ENCODE measurements at places on chromosomes 6 and 20. TPM values are rescaled to one million over a fixed set of nuclear protein-coding genes. Genes with fewer than 3 reads are reported as not detected.
A peak's percentile ranks its signal among the peaks of the same experiment; 100 is the strongest.

GRCh38 chr6:1372690-1373089, 16.7 kb upstream of the FOXF2 start:
- no peak for DNase-seq

DNA sequence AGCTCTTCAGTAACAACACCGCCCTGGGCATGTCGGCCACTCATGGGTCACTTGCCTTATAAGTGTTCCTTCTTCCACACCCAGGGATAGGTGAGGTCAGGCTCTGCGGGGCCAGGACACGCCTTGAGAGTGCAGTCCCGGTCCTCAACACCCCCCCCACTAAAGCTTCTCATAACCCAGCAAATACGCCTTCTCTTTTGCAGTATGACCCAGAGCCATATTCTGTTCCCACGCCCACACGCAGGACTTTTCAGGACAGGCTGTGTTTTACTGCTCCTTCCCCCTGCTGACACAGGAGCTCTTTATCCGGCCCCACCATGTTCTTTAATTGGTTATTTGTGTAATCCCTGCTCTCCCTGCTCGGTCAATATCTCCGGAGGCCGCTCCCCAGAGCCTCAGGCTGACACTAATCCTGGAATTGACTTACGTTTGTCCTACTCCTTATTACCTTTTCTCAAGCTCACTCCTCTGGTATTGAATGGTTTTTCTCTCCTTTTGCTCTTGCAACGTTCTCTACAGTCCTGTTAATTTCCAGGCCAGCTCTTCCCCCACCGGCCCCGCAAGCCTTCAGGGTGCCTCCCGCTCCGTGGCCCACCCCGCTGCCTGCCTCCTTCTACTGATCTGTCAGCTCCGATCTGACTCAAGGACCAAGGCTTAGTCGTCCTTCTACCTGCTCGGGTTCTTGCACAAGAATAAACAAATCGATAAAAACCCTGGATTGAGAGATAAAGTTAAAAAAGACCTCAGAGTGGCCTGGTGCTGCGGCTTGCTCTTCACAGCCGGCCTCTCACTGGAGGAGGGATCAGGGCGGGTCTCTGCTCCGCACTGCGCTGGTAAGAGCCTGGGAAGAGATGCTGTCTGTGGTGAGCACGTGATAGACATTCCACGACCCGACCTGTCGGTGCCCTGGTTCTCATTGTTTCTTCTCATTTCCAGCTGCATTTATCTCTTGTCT, 357.5 kb downstream of the ZFAND3 start:
- no peak for DNase-seq

GRCh38 chr6:44428682-44429081, 41.2 kb downstream of the CDC5L start:
- DNase-seq: no peak

DNA sequence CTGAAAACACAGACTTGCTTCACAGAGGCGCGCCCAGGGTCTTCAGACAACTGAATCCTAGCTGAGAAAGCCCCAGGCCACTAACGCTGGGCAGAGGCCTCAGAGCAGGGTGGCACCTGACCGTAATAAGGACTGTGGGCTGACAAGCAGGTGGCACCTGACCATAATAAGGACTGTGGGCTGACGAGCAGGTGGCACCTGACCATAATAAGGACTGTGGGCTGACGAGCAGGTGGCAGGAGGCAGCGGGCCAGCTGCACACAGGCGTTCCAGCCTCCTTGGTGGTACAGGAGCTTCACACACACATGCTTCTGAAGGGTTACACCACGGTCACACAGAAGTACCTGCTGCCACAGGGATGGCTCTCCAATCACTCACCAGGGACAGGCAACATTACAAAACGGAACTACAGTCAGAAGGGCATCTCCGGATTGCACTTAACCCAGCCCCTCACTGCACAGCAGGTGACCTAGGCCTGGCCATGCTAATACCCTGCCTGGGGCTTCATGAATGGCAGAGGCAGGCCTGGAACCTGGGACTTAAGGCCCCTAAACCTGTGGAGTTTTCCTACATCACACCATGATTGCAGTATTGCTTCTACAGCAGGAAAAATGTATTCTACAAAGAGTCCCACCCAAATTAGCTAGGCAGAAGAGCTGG, 50.8 kb downstream of the PSMG4 start:
- DNase-seq: peak; percentile 44

Gene MTCH1
- total RNA-seq: 157 TPM

DNA sequence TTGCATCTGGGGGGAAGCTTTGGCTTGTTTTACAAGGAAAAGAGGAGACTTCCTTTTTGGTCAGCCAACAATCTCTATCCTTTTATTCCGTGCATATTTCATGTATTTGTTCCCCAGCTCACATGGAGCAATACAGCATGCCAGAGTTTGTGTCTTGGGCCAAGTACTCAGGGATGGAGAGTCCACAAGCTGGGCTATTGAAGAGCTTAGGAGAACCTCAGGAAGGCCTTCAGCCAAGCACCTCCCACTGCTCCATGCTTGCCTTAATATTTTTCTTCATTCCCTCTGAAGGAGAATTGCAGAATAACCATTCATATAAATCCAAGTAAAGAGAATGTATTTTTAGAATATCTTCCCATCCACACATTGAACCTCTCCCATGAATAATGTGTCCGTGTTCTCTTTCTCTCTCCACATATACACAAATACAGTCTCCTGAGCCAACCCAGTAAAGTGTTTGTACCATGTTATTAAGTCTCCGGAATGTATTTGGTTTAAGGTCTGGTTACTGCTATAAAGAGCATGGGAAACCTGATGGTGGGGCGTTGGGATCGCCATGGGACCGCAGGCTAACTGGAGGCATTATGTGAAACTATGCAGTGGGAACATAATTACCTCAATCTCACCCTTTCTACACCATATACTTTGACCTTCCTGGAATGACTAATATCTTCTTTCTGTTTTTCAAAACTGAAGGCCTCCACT, 3.0 kb downstream of the LAMA4 start:
- peak; percentile 85 for DNase-seq

- no peak for DNase-seq
Observed at GRCh38 chr6:155349129-155349528, 34.8 kb upstream of the TFB1M start.

DNA sequence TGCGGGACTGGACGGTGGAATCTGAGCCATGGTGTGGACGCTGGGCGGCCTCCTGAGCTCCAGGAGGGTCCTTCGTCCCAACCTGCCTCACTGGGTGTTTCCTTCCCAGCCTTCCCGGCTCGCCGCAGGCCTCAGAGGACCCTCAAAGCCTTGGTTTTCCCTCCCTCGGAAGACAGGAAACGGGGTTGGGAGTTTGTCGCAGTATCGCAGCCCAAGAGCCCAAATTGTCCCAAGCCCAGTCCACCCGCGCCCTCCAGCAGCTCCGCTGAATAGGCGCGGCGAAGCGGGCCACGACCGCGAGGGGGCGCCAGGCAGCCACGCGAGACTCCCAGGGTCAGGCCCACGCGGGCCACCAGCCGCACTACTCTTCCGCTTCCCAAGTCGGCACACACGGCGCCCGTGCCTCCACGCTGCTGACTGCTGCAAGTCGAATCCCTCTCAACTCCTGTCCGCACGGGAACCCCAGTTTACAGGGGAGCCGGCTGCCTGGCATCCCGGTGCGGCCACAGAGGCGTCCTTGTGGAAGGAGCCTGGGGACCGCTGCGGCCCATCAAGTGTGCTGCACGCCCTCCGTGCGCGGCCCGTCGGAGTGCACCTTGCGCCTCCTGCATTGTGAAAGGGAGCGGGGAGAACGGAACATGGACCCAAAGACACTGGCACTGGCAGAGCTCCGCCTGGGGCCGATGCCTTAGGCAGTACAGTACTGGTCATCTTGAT, 40.4 kb upstream of the HMGA1 start:
- DNase-seq: peak; percentile 83

Gene UNC93A
- 0.10 TPM for total RNA-seq

DNA sequence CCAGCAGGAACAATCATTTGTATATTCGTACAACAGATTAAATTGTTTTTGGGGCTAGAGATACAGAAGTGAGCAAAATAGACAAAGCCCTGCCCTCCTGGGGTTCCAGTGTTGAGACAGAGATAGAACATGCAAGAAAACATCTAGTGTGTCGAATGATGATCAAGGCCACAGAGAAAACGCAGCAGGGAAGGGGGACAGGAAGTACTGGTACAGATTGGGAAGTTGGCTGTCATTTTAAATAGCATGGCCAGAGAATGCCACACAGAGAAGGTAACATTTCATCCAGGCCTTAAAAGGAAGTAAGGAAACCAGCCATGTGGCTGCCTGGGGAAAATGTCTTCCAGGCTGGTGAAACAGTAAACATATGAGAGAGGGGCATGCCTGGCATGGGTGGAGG, 202.6 kb upstream of the MYLIP start:
- no peak for DNase-seq

Gene WFDC11
- total RNA-seq: not detected

DNA sequence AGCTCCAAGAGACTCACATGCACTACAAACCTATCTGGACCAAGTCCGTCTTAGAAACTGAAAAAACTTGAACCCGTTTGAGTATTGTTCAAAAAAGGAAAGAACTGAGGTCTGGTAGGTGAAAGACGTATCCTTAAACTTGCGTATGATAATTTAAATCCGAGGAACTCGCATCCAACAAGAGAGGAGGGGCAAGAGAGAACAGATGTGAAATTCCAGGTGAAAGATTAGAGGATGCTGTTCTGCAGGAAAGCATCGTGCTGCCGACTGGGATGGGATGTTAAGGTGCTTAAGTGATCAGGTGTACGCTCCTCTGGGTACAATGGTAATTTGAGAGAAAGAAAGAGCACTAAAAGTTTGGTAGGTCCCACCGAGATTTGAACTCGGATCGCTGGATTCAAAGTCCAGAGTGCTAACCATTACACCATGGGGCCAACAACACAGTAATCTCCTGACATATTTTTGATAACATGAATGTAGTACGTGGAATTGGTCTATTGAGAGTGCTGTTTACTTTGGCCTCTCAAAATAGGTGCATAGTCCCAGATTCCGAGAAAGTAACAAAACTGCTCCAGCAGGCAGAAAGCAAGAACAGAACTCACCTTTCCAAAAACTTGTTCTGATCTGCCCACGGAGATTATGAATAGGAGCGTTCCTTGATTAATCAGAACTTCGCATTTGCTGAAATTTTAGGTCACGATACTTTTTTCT, 53.5 kb upstream of the BTN3A2 start:
- DNase-seq: peak; percentile 90

DNA sequence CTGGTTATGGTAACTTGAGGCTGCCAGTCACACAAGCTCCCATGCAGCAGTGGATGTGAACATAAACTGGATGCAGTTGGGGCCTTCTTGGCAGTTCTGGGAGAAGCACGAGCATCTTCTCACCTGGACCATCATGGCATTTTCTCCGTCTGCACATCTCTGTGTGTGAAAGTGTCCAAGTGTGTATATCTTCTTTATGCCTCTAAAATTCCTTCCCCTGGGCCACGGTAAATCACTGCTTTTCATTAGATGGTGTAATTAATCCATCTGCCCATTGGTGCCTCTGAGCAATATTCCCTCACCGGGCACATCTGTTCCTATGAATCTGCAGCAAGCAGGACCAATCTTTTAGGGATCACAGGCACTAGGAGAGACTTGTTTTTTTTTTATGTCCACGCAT, 138.0 kb downstream of the MAP3K7 start:
- DNase-seq: no peak

GRCh38 chr20:19824861-19825260, 66.8 kb downstream of the RIN2 start:
- DNase-seq: no peak

DNA sequence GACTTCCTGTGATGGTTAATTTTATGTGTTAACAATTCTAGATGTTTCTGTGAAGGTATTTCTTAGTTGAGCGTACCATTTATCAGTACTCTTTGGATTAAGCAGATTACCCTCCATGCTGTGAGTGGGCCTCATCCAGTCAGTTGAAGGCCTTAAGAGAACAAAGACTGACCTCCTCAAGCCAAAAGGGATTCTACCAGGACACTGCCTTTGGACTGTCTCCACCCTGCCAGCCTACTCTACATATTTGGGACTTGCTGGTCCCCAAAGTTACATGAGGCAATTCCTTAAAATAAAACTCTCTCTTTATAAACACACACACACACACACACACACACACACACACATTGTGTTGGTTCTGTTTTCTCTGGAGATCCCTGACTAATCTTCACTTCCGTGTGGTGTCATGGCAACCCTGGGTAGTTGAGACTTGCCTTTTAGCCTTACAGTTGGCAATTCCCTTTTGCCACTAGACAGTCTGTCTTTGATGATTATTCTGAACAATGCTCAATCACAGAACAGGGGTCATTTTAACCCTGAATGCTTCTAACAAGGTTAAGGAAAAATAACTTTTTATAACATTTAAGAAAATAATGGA, 32.2 kb downstream of the MRAP2 start:
- DNase-seq: peak; percentile 63
